ENCODE measurements at places on chromosomes 16 and 17.

DNA sequence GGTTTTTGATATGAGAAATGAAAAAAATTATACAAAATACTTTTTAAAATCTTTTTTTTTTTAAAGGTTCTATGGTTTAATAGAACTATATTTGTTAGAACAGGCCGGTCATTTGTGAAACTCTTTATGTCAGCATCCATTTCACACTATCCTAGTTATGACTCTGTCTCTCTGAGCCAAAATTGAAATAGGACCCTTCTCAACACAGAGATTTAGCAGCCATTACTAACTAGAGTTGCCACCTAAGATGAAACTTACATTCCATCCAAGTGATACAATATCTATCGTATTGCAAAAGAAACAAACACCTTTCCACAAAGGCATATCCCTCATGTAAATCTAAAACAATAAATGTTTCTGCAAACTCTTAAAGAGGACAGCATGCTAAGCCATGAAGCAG is 249.8 kb downstream of the CDH11 start:
- DNase-seq, result no peak

GRCh38 chr17:59762049-59762823 is 54.8 kb downstream of the VMP1 start:
- DNase-seq, result no peak

- DNase-seq, result no peak
Observed at GRCh38 chr17:83014940-83015910, 64.2 kb upstream of the METRNL start.

DNA sequence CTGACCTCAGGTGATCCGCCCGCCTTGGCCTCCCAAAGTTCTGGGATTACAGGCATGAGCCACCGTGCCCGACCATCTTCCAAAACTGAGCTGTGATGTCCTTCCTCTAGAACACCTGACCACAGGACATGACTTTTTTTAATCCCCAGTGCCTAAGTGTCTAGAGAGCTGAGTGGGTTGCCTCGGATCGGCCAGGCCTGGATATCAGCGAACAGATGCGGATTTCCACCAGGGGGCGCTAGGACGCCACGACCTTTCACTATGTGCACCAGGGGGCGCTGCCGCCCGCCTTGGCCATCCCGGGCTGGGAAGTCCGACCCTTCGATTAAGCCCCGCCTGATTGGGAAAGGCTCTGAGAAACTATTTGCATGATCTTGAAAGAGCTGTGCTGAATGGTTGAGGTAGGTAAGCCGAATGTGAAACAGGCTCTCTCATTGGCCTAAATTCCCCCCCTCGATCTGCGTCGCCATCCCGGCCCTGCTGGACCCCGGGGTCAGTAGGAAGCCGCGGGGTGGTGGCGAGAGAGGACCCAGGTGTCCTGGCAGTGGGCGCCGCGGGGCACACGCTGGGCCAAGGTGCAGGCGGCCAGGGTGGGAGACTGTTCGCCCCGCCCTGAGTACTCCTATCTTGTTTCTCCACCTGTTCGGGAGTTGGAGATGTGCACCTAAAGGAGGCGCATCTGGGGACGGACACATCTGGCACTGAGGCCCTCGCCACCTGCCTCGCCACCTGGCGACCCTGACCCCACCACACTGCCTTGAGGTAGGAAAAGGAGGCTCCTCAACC is at the start of gene ACBD4:
Gene ACBD4 (plus strand): TSS at position 496 of the 786 bp plus-strand sequence. CDS start 458 bp downstream, outside the sequence.
- peak; percentile 94 for DNase-seq

- no peak for DNase-seq
Observed at GRCh38 chr16:15440852-15441251, 6.5 kb downstream of the BMERB1 start.

DNA sequence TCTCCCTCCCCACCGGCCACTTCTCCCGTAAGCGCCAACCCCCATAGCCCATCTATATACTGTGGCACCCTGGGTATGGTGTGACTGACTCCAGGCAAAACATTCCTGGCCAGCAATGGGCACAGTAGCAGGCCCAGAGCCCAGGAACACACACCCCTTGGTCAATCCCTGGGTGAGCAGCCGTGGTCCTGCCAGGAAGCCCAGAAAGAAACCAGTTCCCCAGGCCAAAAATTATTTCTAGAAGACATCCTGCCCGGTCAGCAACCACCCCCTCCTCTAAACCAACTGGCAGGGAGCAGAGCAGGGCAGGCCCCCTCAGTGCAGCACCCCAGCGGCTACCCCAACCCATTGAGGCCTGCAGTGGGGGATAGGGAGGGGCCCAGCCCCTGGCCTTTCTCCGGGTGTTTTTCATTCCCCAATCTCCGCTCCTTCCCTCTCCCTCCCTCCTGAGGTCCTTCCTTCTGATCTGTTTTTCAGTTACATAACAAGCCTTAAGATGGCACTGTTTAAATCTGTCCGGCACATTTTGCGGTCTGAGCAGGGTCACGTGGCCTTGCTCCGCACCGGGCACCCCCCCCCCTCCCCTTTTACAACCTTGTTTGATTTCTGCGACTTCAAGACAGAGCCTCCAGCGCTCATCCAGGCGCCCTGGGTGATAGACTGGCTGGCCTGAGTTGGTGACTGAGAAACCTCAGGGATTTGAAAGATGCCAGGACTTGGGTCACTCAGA is 2.0 kb downstream of the NPTX1 start:
- no peak for DNase-seq

DNA sequence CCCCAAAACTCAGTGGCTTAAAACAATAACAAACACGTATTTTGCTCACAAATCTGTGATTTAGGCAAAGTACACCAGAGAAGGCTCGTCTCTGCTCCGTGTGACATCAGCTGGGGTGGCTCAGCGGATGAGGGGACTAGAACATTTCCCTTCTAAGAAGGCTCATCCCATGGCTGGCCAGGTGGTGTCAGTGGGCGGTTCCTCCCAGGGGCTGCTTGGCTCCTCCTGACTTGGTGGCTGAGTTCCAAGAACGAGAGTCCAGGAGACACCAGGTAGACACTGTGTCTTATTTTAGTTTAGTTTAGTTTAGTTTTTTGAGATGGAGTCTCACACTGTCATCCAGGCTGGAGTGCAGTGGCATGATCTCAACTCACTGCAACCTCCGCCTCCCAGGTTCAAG is 5.6 kb upstream of the CHMP6 start:
- DNase-seq, result no peak
